ENCODE measurements at places on chromosomes 12 and 14.

DNA sequence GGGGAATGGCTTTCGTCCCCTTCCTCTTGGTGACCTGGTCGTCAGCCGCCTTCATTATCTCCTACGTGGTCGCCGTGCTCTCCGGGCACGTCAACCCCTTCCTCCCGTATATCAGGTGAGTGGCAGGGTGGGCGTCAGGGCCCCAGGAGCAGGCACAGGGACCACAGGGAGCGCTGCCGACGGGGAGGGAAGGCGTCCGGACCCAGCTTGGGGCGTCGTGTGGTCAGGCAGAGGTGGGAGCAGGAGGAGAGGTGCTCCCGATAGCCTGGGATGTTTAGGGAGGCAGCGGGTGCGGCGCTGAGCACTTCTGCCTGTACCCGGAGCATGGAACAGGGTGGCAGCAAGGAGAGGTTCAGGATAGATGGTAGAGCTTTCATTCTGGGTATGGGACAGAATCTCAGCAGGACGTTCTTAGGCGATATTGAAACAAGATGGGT, 444 bp downstream of the DRAM1 start:
- DNase-seq = no peak

GRCh38 chr12:40055228-40055579, 50.7 kb downstream of the SLC2A13 start:
- no peak for DNase-seq

DNA sequence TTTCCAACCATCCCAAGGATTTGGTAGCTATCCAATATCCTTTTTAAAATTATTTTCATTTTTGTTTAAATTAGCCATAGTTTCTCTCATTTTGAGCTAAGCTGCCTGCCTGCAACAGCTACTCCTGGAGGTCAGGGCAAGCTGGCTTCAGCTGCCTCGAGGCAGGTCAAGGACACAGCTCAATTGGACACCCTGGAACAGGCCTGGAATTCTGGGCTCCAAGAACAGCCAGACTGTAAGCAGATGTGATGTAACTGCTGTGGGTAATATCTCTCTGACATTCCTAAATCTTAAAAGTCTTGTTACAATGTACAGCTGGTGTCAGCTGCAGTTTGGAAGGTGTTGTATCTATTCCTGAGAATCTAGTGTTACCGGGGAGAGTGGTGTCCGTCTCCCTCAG, 119.8 kb downstream of the KCNK10 start:
- no peak for DNase-seq

GRCh38 chr12:55629058-55629841, 7.4 kb upstream of the OR10P1 start:
- DNase-seq = no peak

- DNase-seq = no peak
Measured at GRCh38 chr14:69318901-69319475, 59.0 kb downstream of the GALNT16 start.

GRCh38 chr12:71810921-71811320, 28.6 kb upstream of the TBC1D15 start:
- DNase-seq = no peak

DNA sequence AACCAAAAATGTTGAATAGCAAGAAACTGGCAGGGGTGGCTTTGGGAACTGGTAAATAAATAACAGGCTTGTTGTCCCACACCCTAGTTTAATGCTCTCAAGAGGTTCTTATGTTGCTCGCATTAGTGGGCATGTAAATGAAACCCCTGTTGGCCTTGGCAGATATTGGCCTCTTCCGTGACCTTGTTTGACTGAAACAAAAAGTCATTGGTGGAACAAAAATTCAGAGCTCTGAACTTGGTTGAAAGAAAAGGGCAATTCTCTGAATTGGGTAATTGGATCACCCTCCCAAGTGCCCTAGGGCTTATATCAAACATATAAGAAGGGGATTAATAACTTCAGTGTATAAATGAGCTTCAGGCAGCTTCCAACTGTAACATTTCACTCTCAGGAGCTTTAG, 426.2 kb downstream of the ZFP36L1 start:
- no peak for DNase-seq

DNA sequence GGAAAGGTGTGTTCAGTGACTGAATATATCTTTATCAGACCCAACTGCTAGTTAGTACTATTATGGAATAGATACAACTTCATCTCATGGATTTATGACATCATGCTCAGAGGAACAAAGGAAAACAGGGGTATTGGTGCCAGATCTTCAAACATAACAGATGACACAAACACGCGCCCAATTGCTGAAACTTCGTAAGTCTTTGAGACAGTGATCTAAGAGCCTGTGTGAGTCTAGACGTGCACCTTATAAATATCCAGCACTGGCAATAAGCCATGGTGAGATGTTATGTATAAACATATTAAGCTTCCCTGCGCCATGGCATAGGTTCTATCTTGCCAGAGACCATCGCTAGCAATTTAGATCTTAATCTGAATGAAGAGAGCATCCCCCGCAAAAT, 42.2 kb upstream of the NR2C1 start:
- DNase-seq = no peak

DNA sequence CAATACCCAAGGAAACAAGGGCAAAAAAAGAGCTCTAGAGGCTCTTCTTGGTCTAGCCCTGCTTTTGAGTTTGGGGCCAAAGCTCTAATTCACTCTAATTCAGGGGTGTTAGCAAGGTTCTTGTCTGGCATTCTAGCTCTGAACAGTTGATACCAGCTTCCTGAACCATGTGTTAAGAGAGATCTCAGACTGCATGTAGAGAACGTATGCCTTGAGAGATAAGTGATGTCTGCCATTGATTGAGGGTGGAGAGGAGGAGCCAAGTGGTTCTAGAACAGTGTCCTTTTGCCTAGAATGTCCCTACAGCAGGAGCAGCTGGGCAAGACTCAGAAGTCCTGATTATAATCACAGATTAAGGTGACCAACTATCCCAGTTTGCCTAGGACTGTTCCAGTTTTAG, 18.2 kb upstream of the POC1B start:
- no peak for DNase-seq

GRCh38 chr12:22118238-22118790, 72.3 kb downstream of the CMAS start:
- DNase-seq = no peak

DNA sequence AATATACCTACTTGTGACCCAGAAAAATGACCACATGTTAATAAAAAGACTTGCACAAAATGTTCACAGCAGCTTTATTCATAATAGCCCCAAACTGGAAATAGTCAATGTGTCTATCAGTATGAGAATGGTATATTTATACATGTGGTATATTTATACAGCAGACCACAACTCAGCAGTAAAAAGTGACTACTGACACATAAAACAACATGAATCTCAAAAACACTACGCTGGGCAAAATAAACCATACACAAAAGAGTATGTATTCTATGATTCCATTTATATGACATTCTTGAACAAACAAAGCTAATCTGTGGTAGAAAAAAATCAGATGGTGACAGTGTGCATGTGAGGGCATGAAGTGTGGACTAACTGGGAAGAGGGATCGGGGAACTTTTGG, 35.1 kb downstream of the ARF6 start:
- no peak for DNase-seq

GRCh38 chr12:6767353-6768319, 1.5 kb downstream of the PTMS start:
- peak; percentile 37 for DNase-seq

Data from breast epithelium (tissue), 4 donors.